LNCaP clone FGC (cell line): ENCODE measurements at places on chromosomes 3 and 15.

DNA sequence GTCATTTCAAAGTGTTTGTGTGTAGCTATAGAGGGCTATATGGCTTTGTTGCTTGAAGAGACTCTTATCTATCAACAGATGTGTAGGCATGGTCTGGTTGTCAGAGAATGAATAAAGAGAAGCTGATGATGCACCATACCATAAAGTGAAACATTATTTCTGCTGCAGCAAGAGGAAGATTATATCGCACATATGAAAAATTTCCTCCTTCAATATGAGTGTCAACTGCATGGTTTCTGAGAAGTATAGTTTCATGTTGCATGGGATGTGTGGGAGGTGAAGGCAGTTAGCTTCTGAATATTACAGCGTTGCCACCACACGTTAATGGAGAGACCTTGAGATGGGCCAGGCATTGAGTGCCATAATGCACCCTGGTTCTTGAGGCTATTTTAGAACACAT lies 217.9 kb downstream of the SATB1 start:
- no peak for DNase-seq

GRCh38 chr15:39851500-39852092 lies 68.5 kb downstream of the GPR176 start:
- DNase-seq, result no peak

DNA sequence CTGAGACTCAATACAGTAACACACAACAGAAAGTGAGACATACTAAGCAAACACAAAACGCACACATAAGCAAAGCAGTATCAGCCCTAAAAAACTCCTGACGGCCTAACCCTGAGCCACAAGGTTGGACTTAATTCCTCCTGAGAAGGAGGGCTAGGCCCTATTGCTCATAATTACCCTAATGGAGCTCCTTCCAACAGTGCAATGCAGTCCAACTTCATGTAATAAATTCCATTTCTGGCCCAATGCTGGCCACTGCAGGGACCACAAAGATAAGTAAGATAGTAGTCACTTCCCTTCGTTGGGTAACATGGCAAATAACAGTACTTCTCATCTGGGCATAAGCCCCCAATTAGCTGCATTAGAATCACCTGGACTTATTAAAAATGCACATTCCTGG lies 4.2 kb downstream of the VPS39 start:
- DNase-seq, result no peak

DNA sequence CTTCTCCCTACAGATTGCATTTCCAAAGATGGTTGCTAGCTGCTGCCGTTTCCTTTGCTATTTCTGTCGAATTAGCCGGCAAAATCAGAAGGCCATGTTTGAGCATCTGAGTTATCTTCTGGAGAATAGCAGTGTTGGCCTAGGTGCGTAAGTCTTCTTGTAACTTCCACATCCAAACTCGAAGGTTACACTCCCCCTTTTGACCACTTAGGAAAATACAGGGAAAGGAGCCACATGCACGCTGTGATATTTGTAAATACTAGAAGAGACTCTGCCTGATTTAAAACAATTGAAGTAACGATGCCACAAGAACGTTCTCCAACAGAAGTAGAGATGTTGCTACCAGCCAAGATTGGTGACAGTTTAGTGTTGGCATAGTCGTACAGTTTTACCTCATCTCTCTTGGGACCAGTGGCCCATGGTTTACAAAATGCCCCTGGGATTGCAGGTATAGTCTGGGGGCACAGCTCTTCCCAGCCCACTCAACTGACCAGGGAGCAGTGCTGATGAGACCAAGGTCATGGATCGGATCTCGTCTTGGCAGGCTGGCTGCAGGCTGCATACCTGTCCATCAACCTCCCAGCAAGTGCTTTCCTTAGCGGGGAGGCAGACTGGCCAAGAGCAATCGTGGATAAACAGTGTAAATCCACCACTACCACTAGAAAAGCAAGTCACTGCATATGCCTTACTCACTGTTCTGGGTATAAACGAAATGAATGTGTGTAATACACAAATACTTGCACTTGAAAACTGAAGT lies 268.4 kb upstream of the CHRM5 start:
- DNase-seq, result no peak

DNA sequence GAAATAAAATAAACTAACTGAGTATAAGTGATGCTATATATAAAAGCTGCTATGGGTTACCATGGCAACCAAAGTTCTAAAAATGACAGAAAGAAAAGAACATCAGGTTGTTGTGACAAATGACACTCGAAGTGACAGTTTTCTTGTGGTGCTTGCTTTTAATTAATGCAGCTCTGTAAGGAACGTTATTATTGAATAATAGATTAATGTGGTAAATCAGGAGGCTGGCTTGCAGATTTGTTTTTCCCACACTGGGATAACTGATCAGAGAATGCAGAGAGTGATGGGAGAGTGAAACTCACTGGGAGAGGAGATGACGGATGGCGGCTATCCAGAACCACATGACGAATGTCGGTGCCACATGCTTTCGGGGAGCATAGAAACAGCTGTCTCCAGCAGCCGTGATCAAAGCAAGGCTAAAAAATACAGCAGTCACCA lies 207.0 kb upstream of the ATP10A start:
- DNase-seq, result no peak

- DNase-seq, result no peak
These were observed 3.1 kb upstream of the NR1I2 start for GRCh38 chr3:119778811-119779210.

- DNase-seq, result no peak
These were observed 3.3 kb upstream of the GP9 start for GRCh38 chr3:129057249-129057648.

GRCh38 chr3:81500039-81500438 lies 261.4 kb downstream of the GBE1 start:
- DNase-seq, result no peak

DNA sequence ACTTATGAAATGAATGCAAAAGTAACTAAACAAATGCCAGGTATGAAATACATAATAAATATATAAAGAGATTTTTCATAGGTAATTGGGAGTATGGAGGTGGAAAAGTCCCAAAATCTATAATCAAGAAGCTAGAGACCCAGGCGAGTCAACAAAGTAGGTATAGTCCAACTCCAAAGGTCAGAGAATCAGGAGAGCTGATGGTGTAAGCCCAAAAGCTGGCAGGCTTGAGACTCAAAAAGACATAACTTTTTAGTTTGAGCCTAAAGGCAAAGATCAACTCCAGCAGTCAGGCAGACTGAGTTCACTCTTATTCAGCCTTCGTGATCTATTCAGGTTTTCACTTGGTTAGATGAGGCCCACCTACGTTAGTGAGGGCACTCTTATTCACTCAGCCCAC lies 157.4 kb upstream of the TMCO5A start:
- DNase-seq, result no peak

GRCh38 chr15:42608110-42608531 lies 32.7 kb downstream of the STARD9 start:
- no peak for DNase-seq

- DNase-seq, result no peak
These were observed 24.1 kb downstream of the CRABP1 start for GRCh38 chr15:78364233-78364632.

- no peak for DNase-seq
These were observed 379.0 kb upstream of the PDZRN3 start for GRCh38 chr3:74003734-74004133.

GRCh38 chr3:109952924-109953323 lies 615.6 kb upstream of the DPPA4 start:
- no peak for DNase-seq

- no peak for DNase-seq
These were observed 7.1 kb downstream of the TLE3 start for GRCh38 chr15:70090436-70091296.

- no peak for DNase-seq
These were observed 152.3 kb downstream of the RAB11A start for GRCh38 chr15:66021496-66022162.
